Karpas-422 (cell line): ENCODE measurements at places on chromosomes 6 and 20. TPM values are rescaled to one million over a fixed set of nuclear protein-coding genes. Genes with fewer than 3 reads are reported as not detected.
A peak's percentile ranks its signal among the peaks of the same experiment; 100 is the strongest.

- no peaks in the 10 kb centered on the region for H3K36me3 ChIP-seq
- no peak overlapping the region for H3K4me3 ChIP-seq
- H3K27ac ChIP-seq: no peak overlapping the region
- H3K27me3 ChIP-seq: no peaks in the 10 kb centered on the region
Observed at GRCh38 chr6:48229841-48230240, 118.8 kb upstream of the PTCHD4 start.

The GINM1 gene
- total RNA-seq: 14.1 and 21.7 TPM in 2 replicates

DNA sequence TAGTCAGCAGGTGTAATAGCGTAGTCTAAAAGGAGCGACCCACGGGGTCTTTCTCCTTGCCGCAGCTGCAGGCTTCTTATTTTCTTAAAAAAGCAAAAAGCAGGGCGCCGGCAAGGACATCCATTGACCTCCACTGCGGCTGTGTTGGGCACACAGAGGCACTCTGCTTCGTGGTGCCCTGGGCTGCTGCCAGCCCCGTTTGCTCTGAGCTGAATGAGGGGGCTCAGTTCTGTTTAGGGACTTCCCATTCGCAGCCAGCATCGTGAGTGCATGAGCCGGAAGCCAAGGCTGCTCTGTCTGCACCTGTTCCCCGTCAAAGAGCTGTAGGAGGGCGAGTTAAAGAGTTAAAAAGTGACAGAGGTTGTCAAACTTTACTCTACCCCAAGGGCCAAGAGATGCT lies 1.7 kb upstream of the SLC22A2 start:
- no peaks in the 10 kb centered on the region for H3K4me1 ChIP-seq
- no peaks in the 10 kb centered on the region for H3K27me3 ChIP-seq
- H3K36me3 ChIP-seq: no peaks in the 10 kb centered on the region
- DNase-seq: no peak
- H3K4me3 ChIP-seq: no peak overlapping the region

DNA sequence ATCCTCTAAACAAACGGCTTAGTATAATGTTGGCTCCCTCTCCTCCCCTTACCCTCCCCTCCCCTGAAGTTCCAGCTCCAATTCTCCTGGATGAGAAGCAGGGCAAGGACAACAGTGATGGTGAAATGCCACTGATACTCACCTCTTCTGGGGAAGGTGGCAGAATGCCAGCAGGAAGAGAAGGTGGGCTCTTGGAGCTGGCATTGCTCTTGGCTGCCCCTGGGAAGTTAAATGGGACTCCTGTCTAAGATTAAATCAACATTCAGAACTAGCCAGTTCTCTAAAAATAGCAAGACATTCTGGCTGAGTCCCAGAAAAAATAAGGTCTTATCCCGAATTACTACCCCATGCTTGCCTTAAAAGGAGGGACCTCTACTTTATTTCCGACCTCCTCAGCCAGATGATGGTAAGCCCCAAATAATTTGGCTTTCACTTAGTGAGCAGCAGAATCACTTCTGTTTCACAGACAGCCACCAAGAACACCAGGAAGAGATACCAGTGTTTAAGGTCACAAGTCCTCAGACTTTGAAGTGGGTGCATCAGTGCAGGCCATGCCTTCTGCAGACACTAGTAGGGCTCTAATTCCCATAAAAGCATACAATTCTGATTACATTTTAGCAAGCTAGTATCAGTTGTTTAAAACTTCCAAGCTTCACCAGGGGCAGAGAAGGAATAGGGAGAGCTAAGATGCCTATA lies 46.0 kb upstream of the IL17A start:
- H3K4me3 ChIP-seq: no peak overlapping the region
- no peak for DNase-seq
- H3K36me3 ChIP-seq: no peaks in the 10 kb centered on the region
- no peaks in the 10 kb centered on the region for H3K4me1 ChIP-seq
- no peak overlapping the region for H3K27ac ChIP-seq
- H3K27me3 ChIP-seq: no peaks in the 10 kb centered on the region

The CLVS2 gene
- total RNA-seq: not detected in 2 replicates

GRCh38 chr6:161850562-161850961 lies 576.7 kb upstream of the AGPAT4 start:
- H3K36me3 ChIP-seq: no peaks in the 10 kb centered on the region
- no peak overlapping the region for H3K4me3 ChIP-seq
- H3K27ac ChIP-seq: no peak overlapping the region
- H3K4me1 ChIP-seq: no peaks in the 10 kb centered on the region
- no peaks in the 10 kb centered on the region for H3K27me3 ChIP-seq

- H3K27me3 ChIP-seq: no peaks in the 10 kb centered on the region
- no peak overlapping the region for H3K27ac ChIP-seq
- no peaks in the 10 kb centered on the region for H3K36me3 ChIP-seq
- DNase-seq: no peak
- H3K4me3 ChIP-seq: no peak overlapping the region
Observed at GRCh38 chr20:48816282-48817205, 11.3 kb downstream of the PREX1 start.

GRCh38 chr20:31861385-31862156 lies 8.8 kb downstream of the DUSP15 start:
- H3K27ac ChIP-seq: no peak overlapping the region
- H3K36me3 ChIP-seq: no peaks in the 10 kb centered on the region
- peaks cover 7% of the 10 kb centered on the region for H3K4me1 ChIP-seq

GRCh38 chr6:20775981-20776380 lies 241.7 kb downstream of the CDKAL1 start:
- H3K27me3 ChIP-seq: no peaks in the 10 kb centered on the region
- no peak overlapping the region for H3K4me3 ChIP-seq
- H3K4me1 ChIP-seq: peaks cover 6% of the 10 kb centered on the region
- H3K27ac ChIP-seq: no peak overlapping the region
- no peak for DNase-seq

DNA sequence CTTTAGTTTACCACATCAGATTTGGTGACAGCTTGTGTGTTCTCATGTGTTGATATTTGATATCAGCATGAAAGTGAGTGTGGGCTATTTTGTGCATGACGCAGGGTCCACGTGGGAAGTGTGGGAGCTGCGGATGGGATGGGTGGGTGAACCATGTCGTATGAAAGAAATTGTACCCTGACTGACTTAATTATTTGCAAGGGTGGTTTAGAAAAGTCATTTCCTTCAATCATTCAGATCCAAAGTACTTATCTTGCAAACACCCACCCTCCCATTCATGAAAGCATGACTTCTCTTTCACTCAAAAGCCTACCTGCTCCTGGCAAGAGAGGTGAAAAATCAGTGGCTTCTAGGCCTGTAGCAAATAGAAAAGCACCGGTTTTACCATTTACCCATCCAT lies 91.8 kb upstream of the BACH2 start:
- DNase-seq: no peak
- H3K36me3 ChIP-seq: no peaks in the 10 kb centered on the region
- no peak overlapping the region for H3K27ac ChIP-seq
- H3K27me3 ChIP-seq: no peaks in the 10 kb centered on the region

The CRYBG1 gene
- total RNA-seq: 37.2 and 39.3 TPM in 2 replicates

The OR2B6 gene
- not detected in 2 replicates for total RNA-seq

The HCRTR2 gene
- not detected in 2 replicates for total RNA-seq

The ZBP1 gene
- 2.9 and 7.6 TPM in 2 replicates for total RNA-seq

GRCh38 chr6:148998704-148999103 lies 251.9 kb downstream of the UST start:
- H3K27ac ChIP-seq: no peak overlapping the region
- H3K36me3 ChIP-seq: no peaks in the 10 kb centered on the region
- H3K4me3 ChIP-seq: no peak overlapping the region
- DNase-seq: no peak
- H3K27me3 ChIP-seq: no peaks in the 10 kb centered on the region

- peak; percentile 15 for DNase-seq
- no peak overlapping the region for H3K4me3 ChIP-seq
- no peak overlapping the region for H3K27ac ChIP-seq
- H3K36me3 ChIP-seq: no peaks in the 10 kb centered on the region
Observed at GRCh38 chr6:106502559-106502958, 126.7 kb downstream of the RTN4IP1 start.

DNA sequence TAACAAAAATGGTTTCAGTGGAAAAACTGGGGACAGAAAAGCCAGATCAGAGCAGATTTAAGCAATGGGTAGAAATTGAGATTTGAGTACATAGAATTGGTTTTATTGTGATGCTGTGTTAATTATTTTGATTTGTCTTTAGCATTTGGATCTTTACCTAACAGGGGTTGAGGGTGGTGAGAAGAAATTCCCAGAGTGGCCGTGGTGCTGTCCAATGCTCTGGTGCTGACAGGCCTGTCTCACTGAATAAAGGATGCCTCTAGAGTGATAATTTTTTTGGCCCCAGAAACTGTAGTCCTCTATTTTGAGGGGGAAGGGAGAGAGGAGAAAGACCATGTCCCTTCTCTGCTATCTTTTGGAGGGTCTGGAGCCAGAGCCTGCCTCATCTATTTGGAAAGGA lies 79.1 kb downstream of the LYRM2 start:
- H3K27ac ChIP-seq: no peak overlapping the region
- DNase-seq: no peak
- no peak overlapping the region for H3K4me3 ChIP-seq
- H3K4me1 ChIP-seq: peaks cover 6% of the 10 kb centered on the region

DNA sequence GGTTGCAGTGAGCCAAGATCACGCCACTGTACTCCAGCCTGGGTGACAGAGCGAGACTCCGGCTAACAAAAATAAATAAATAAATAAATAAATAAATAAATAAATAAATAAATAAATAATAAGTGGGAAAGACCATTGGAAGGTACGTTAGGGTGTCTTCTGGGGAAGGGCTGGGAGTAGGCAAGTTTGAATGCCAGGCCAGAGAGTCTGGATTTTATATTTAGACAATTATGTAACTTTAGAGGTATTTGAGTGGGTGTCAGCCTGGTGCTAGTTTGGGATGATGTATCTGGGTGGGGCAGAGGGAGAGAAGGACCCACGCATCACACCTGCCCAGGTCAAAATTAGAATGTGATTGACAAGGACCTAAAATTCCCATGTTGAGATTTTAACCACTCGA lies 108.5 kb upstream of the PRND start:
- H3K27ac ChIP-seq: no peak overlapping the region
- no peaks in the 10 kb centered on the region for H3K36me3 ChIP-seq

GRCh38 chr20:6559791-6560190 lies 207.7 kb upstream of the BMP2 start:
- H3K4me1 ChIP-seq: no peaks in the 10 kb centered on the region
- H3K27me3 ChIP-seq: no peaks in the 10 kb centered on the region
- no peak for DNase-seq
- no peaks in the 10 kb centered on the region for H3K36me3 ChIP-seq

DNA sequence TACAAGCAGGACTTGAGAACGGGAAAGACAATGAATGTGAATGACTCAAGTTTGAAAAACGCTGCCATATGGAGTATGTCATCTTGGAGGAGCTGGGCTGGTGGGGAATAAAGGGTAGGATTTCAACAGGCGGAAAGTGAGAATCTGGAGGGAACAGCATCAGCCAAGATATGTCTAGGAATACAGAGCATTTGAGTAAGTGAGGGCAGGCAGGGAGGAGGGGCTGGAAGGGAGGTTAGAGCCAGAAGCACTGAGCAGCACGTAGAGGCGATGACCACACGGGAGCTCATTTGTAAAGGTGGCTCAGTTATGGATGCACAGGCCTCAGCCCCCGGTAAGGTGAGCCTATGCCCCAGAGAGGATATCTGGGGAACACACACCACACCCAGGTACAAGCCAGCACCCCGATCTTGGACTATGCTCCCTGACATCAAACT lies 115.1 kb downstream of the ZMYND8 start:
- no peaks in the 10 kb centered on the region for H3K27me3 ChIP-seq
- H3K36me3 ChIP-seq: peaks cover 52% of the 10 kb centered on the region
- no peak overlapping the region for H3K4me3 ChIP-seq
- H3K27ac ChIP-seq: no peak overlapping the region
- DNase-seq: no peak
- peaks cover 13% of the 10 kb centered on the region for H3K4me1 ChIP-seq

DNA sequence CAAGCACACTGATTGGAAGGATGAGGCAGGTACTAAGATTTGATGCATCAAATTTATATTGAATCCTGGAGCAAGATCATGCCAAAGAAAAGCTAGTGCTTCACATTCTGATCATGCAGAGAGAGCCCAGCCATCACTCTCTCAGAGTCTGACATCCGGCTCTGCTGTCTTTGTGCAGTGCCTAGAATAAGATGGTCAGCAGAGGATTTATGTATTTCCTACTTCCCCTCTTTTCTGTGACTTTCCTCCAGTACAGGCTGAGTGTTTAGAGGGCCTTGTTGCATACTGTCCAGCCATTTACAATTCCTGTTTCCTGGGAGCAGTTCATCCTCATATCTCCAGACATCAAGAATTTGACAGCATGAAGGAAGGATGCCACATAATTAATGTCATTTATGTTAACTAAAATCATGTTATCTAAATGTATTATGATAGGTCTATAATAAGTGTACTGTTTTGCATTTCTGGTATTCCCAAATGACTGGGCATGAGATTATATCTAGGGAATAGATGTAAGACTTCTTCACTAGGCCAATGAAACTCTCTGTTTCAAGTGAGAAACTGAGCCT lies 167.6 kb downstream of the EPM2A start:
- no peak overlapping the region for H3K27ac ChIP-seq
- DNase-seq: no peak
- no peak overlapping the region for H3K4me3 ChIP-seq
- H3K4me1 ChIP-seq: no peaks in the 10 kb centered on the region
- H3K36me3 ChIP-seq: no peaks in the 10 kb centered on the region
- no peaks in the 10 kb centered on the region for H3K27me3 ChIP-seq

- H3K36me3 ChIP-seq: no peaks in the 10 kb centered on the region
- no peak for DNase-seq
- no peak overlapping the region for H3K4me3 ChIP-seq
- H3K27ac ChIP-seq: no peak overlapping the region
- H3K27me3 ChIP-seq: no peaks in the 10 kb centered on the region
Observed at GRCh38 chr6:39411001-39411400, 88.5 kb upstream of the KCNK16 start.

DNA sequence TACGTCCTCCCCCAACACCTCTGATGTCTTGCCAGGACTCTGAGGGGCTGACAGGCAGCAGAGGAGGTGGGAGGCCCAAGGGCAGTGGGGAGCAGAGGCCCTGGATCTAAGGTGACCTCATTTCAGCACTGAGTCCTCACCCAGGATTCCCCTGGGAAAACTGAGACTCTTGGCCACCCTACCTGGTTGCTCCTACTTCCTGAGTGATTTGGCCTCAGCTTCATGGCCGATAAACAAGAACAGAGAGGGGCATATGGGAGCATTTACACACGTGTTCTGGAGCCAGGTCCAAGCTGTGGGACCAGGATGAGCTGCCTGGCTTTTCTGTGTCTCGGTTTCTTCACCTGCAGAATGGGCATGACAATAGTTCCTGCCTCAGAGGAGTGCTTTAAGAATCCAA lies 133.8 kb downstream of the ANKRD60 start:
- H3K27me3 ChIP-seq: no peaks in the 10 kb centered on the region; the same call in 1 of the 2 replicates
- no peaks in the 10 kb centered on the region for H3K4me1 ChIP-seq
- no peaks in the 10 kb centered on the region for H3K36me3 ChIP-seq
- no peak for DNase-seq
- no peak overlapping the region for H3K4me3 ChIP-seq

The SLC22A2 gene
- total RNA-seq: not detected in 2 replicates

- H3K4me1 ChIP-seq: peaks cover 3% of the 10 kb centered on the region
- no peak for DNase-seq
- no peaks in the 10 kb centered on the region for H3K36me3 ChIP-seq
- no peak overlapping the region for H3K4me3 ChIP-seq
Observed at GRCh38 chr6:163761481-163761880, 347.0 kb downstream of the QKI start.

GRCh38 chr20:46111028-46111835 lies 6.9 kb upstream of the CD40 start:
- H3K4me3 ChIP-seq: no peak overlapping the region
- H3K4me1 ChIP-seq: peaks cover 25% of the 10 kb centered on the region
- no peak overlapping the region for H3K27ac ChIP-seq
- no peaks in the 10 kb centered on the region for H3K36me3 ChIP-seq

The DPPA5 gene
- not detected in 2 replicates for total RNA-seq

The PRND gene
- not detected in 2 replicates for total RNA-seq

The PNLDC1 gene
- 0.11 TPM in 1 of 2 replicates, not detected in the other for total RNA-seq

The PLEKHG1 gene
- total RNA-seq: 69.0 and 92.4 TPM in 2 replicates
